T-helper 17 cell (primary cell): ENCODE measurements at places on chromosomes 6 and 20. TPM values are rescaled to one million over a fixed set of nuclear protein-coding genes. Genes with fewer than 3 reads are reported as not detected.
A peak's percentile ranks its signal among the peaks of the same experiment; 100 is the strongest.

DNA sequence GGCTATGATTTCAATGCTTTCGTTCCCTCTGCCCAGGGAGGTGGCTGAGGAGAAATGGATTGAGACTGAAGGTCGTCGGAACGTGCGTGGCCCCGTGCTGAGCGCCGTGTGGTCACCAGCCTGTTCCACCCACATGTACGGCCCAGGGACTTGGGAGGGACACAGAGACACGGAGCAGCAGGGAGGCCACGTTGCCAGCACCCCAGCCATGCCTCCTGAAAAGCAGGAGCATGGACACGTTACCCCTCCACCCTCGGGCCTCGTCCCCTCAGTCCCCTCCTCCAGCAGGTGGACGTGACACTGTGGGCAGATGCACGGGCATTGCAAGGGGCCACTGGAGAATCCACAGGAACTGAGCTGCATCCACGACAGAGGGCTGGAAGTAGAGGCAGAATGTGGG is 133.1 kb upstream of the CST7 start:
- no peak for DNase-seq

- no peak for DNase-seq
Measured at GRCh38 chr6:165034271-165034741, 275.1 kb downstream of the C6orf118 start.

DNA sequence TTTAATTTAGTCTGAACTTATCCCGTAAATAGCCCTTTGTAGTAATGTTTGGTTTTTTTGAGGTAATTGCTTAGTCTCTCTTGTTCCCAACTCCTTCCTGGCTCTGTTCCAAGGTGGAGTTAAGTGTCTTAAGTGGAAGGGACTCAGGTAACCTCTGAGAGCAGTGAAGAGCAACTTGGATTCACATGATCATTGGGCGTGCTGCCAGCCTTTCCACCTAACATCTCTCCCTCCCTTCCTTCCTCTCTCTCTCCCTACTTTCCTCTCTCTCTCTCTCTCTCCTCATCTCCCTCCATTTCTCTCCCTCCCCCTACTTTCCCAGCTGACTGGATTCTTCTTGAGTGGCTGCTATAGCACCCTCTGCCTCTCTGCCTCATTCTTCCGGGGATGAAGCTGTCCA is 232.9 kb upstream of the SASH1 start:
- no peak for DNase-seq

GRCh38 chr20:61220131-61220530 is 31.9 kb upstream of the CDH4 start:
- DNase-seq = no peak

DNA sequence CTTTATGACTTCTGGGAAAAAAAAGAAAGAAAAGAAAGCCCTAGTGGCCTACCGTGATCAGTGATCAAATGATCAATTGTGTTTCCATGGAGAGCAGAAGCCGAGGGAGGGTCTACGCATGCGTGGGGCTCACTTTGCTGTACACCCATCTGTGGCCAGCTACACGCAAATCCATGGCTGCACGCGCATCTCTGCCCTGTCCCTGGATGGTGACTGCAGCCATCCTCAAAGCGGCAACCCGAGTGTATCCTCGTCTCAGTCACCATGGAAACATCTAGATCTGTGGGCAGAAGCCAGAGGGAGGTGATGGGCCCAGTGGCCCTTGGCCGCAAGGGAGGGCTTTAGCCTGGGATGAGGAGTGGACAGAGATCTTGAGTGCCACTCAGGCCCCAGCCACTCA is 785 bp upstream of the ULBP3 start:
- no peak for DNase-seq

- no peak for DNase-seq
Measured at GRCh38 chr6:149015535-149016525, 269.0 kb downstream of the UST start.

DNA sequence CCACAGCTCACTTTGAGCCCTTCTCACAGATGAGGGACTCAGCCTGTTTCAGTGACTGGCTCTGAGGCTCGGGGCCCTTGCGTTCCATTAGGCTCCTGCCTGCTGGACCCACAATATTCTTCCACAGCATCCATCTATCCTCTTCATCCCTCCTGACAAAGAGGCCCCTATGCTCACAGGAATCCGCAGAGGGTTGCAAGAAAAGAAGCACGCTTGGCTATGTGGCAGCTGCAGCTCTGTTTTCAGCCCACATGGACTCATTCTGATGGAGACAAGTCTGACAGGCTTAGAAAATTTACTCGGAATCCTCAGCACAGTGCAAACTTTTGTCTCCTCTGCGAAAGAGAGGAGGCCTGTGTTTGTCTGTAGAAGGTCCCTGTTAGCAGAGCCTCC is 207.5 kb downstream of the SYNDIG1 start:
- DNase-seq = no peak

- peak; percentile 24 for DNase-seq
Measured at GRCh38 chr6:134240665-134241431, 77.1 kb downstream of the SGK1 start.

GRCh38 chr6:107144014-107144413 is 28.7 kb upstream of the BEND3 start:
- DNase-seq = no peak

DNA sequence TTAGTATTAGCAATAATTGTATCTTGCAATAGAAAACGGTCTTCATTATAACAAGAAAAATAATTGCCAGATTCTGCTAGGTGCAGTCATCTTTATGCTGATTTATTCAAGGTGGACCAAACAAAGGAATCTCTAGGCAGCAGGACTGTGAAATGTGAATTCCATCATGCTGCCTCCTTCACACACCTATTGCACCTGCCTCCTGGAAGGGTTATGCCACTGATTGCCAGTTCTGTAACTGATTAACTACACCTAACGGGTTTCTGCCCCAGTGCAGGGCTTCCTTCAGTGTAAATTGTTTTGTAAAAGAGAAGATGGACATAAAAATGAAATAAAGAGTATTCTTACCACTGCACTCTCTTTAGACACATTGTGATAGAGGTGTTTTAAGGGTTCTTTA is 96.1 kb downstream of the FOXO3 start:
- DNase-seq = no peak

- no peak for DNase-seq
Measured at GRCh38 chr20:36126836-36127527, 27.6 kb upstream of the EPB41L1 start.

DNA sequence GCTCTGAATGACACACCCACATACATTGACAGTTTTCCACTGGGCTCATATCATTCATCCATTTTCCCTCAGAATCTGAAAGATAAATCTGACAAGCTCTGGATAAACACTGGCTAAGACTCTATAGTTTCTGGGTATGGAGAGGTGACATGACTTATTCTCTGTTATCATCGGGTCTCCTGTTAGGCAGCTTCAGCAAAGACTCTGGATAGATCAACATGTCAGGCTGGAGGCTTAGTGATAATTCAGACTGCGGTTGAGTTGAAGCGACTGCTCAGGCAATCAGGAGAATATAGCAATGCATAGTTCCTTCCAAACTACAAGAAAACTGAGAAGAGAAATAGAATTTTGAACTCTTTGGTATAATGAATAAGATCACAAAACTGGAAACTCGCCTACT is 394.6 kb downstream of the CBLN4 start:
- no peak for DNase-seq

- no peak for DNase-seq
Measured at GRCh38 chr6:128491100-128491581, 29.3 kb downstream of the PTPRK start.

GRCh38 chr6:43746071-43746470 is 23.9 kb upstream of the VEGFA start:
- no peak for DNase-seq

GRCh38 chr20:53660947-53661381 is 67.3 kb upstream of the ZNF217 start:
- no peak for DNase-seq

- DNase-seq = no peak
Measured at GRCh38 chr6:73216859-73217258, 8.4 kb downstream of the KHDC1L start.

DNA sequence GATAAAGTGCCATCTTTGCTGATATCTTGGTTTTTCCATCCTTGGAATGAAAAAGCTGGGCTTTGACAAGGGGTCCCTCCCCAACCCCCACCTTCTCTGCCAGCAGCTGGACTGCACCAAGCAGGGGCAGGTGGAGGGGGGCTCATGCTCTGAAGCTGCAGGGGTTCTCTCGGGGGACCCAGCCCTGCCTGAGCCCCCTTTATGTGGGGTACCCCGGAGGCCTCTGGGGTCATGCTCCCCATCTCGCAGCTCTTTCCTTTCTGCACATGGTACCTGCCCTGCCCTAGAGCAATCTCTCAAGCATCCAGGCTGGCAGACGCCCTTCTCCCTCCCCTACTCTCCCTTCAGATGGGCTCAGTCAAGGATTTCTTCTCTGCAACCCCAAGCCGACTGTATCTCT is 146.7 kb upstream of the PTPN1 start:
- no peak for DNase-seq

- DNase-seq = no peak
Measured at GRCh38 chr20:21609221-21609620, 95.4 kb upstream of the NKX2-2 start.

GRCh38 chr6:15338476-15338875 is 92.6 kb downstream of the JARID2 start:
- DNase-seq = no peak

DNA sequence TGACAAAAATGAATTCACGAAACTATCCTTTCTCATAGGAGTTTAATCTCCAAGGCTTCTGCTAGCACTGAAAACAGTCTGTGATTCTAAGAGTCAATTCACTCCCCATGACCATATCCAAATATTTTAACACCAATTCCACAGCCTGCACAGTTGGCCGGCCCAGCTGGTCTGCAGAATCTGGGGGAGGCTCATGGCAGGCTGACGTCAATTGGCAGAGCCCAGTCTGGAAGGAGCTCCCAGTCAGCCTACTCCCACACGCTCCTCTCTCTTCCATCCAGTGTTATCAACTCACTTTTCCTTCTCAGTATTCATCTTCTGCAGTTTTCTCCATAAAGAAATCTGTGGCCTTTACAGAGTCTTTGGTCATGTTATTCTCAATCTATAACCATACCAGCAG is 111.0 kb downstream of the TBXT start:
- DNase-seq = no peak

The RPS6KA2 gene
- total RNA-seq = 5.9 TPM

The PRDM13 gene
- not detected for total RNA-seq

The NKAIN2 gene
- 0.13 TPM for total RNA-seq

The ABCC10 gene
- total RNA-seq = 51.0 TPM

The WFDC6 gene
- total RNA-seq = not detected

The MLN gene
- not detected for total RNA-seq

The FOXO3 gene
- 22.6 TPM for total RNA-seq

The C20orf204 gene
- 10.4 TPM for total RNA-seq

The CST2 gene
- total RNA-seq = not detected
